ENCODE measurements at places on chromosomes 11 and 22.

DNA sequence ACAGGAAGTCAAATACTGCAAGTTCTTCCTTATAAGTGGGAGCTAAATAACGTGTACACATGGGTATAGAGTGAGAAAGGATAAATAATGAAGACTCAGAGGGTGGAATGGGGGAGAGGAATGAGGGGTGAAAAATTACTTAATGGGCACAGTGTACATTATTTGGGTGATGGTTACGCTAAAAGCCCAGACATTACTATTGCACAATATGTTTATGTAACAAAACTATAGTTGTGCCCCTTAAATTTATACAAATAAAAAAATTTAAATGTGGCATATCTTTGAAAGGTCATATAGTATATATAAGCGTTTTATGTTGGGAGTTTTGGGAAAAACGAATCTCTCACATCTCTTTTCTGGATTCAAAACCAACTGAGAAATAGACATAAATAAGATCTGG lies 96.1 kb downstream of the KIF18A start:
- DNase-seq: no peak

- DNase-seq: no peak
Measured at GRCh38 chr11:47864901-47865300, 16.8 kb upstream of the NUP160 start.

GRCh38 chr22:37739611-37740049 lies 42.8 kb downstream of the TRIOBP start:
- DNase-seq: no peak

DNA sequence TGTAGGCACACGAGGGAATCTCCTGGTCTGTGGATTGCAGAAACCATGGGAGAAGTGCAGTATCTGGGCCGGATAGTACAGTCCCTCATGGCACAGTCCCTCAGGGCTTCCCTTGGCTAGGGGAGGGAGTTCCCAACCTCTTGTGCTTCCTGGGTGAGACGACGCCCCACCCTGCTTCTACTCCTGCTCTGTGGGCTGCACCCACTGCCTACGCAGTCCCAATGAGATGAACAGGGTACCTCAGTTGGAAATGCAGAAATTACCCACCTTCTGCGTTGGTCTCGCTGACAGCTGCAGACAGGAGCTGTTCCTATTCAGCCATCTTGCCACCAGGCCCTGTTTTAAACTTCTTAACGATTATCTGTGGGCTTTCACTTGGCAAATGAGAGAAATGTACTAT lies 157.2 kb upstream of the CARD18 start:
- no peak for DNase-seq

DNA sequence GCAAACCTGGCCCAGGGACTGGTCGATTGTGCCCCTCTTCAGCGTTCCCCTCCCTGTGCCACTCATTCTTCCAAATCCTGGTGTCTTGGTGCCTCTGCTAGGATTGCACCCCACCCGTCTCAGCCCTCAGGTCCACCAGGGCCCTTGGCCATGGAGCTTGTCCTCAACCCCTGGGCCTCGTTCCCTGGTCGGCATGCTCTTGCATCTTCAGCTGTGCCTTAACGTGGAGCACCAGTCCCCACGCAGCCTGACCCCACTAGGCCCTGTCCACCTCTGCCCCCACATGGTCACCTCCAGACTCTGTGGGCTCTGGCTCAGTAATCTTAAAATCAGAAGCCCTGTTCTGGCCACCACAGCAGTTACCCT lies 61.1 kb downstream of the OSBP2 start:
- no peak for DNase-seq

Measured in stimulated activated CD4-positive, alpha-beta T cell treated with anti-CD3 and anti-CD28 coated beads, Interleukin-15, amount 100 ng/mL, for 48 hours (primary cell).